ENCODE measurements at places on chromosomes 7 and 10.

GRCh38 chr7:80918399-80918798 lies 452 bp downstream of the SEMA3C start:
- no peak for DNase-seq

GRCh38 chr7:123485187-123485586 lies 49.2 kb downstream of the IQUB start:
- DNase-seq = no peak

- DNase-seq = no peak
Observed at GRCh38 chr10:87519582-87519981, 14.9 kb downstream of the MINPP1 start.

DNA sequence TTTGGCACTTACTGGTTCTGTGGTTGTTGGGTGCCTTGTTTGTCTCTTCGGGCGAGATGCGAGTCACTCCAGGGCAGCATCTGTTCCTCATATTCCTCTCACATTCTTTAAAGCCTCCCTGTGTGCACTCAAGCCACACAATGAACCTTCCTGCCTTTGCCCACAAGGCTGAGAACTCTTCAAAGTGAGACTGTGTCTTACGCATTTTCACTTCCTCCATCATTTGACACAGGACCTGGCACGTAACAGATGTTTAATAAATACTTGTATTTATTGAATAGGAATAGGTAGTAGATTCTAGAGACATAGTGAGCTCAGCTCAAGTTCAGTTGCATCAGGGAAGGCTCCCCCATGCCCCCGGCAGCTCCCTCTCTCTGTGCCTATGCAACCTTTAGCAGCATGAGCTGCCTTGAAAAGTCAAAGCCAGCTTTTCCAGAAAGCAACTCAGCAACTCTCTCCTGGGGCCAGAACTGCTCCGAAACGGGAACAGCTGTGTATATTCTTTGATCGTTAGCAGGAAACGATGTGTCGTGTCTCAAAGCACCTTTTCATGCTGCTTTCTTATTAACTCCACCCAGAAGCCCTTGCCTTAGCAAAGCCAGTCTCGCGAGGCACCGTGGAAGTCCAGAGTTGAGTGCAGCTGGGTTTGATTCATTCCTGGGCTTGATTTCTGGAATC lies 97.5 kb downstream of the PFKFB3 start:
- DNase-seq = no peak

GRCh38 chr7:124423863-124424262 lies 341.7 kb downstream of the GPR37 start:
- DNase-seq = no peak

- DNase-seq = no peak
Observed at GRCh38 chr7:102302025-102302424, 15.4 kb downstream of the SH2B2 start.

GRCh38 chr7:116859323-116859722 lies 3.1 kb upstream of the CAPZA2 start:
- DNase-seq = no peak

GRCh38 chr7:149715476-149715875 lies 57.9 kb downstream of the ZNF467 start:
- no peak for DNase-seq

DNA sequence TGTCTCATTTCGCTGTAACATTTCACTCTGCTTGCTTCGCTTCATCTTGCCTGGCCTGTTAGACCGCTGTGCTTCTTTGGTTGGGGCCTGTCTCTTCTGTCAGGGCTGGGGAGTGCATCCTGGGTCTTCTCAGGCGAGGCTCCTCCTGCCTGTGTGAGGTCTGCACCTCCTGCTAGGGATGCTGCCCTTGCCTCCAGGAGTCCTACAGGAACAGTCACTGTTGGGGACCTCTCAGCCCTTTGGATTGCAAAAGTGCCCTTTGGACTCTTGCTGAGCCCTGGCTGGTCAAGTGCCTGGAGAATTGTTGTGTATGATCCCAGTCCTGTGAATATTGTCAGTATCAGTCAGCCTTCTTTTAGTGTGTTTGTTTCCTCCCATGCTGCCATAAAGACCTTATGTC lies 84.1 kb downstream of the MDFIC start:
- no peak for DNase-seq

DNA sequence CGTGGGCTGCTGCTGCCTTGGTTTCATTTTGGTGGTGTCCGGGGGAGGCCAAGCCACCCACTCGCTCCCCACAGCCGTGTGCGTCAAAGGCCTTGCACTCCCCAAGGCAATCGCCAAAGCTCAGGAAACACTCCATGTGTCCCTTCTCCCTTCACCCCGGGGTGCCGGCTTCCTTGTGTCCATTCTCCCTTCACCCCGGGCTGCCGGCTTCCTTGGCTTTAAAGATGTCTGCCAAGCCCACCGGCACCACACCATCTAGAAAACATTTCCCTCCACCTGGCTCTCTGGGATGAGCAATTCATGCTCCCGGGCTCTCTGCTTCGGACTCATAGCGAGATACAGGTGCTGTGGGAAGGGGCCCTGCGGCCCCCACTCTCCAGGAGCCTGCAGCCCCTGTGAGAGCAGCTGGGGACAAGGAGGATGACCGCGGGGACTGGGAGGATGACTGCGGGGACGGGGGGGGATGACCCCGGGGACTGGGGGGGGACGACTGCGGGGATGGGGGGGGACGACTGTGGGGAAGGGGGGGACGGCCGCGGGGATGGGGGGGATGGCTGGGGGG lies 322.1 kb downstream of the DNAJB6 start:
- DNase-seq = no peak

DNA sequence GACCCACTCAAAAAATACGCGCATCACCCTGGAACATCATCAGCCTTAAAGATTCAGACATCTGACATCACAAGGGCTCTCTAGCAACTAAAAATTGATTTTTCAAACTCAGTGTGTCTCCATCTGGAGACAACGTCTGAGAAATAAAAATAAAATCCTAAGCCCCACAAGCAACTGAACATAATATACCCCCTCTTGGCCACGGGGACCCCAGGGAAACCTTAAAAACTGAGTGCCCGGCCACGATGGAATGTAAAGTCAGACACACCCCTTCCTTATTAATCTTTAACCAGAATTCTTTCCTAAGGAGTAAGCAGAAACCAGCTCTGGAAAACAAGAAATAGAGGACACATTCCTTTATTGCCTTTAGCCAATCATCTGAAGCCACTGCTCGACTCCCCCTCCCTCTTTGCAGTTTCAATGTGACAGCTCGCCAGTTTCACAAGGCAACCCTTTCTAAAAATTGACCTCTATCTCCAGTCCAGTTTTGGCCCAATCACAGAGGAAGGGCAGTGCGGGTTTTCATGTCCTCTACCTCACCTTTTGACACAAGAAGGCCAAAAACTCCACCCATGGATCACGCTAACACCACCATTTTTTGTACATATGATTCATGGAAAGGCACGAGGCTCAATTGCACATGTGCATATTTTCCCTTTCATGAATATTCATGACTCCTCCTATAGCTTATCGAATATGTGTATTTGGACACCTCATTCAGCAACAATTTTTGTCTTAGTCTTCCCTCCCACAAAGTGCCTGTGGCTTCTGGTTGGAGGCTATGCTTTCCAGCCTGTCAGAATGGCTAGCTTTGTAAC lies 24.2 kb downstream of the IFIT3 start:
- no peak for DNase-seq

DNA sequence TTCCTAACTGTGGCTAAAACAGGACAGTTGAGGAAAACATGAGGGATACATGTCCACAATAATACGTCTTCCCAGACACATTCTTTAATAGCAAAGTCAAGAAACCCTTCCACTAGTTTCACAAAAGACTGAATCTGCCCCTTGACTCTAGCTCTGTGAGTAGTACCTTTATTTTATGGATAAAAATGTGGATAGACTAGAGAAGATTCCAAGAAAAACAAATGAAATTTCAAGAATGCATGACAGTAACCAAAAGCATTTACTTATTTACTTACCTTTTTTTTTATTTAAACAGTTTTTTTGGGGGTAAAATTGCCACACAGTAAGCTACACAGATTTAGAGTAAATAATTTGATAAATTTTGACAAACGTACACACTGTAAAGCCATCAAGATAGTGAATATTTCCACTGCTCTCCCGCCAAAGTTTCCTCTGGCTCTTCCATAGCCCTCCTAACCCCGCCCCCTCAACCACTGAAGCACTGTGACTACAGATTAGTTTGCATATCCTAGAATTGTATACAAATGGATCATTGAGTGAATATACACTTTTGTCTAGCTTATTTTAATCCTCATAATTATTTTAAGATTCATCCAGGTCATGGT lies 420.4 kb upstream of the ZMIZ1 start:
- no peak for DNase-seq

GRCh38 chr10:44415121-44415520 lies 30.2 kb upstream of the CXCL12 start:
- no peak for DNase-seq

GRCh38 chr10:77727481-77727880 lies 89.9 kb upstream of the KCNMA1 start:
- DNase-seq = no peak

DNA sequence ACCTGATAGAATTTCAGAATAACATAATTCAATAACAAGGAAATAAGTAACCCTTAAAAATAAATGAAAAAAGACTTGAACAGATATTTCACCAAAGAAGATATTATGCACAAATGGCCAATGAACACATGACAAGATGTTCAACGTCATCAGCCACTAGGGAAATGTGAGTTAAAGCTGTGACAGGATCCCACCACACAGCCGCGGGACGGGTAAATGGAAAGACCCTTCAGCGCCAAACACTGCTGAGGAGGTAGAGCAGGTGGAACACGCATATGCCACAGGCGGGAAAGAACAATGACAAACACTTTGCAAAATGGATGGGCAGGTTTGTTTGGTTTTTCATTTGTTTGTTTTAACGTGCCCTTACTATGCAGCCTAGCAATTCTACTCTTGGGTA lies 86.1 kb upstream of the RNF32 start:
- DNase-seq = no peak

- DNase-seq = no peak
Observed at GRCh38 chr7:98137134-98137825, 30.6 kb downstream of the LMTK2 start.

DNA sequence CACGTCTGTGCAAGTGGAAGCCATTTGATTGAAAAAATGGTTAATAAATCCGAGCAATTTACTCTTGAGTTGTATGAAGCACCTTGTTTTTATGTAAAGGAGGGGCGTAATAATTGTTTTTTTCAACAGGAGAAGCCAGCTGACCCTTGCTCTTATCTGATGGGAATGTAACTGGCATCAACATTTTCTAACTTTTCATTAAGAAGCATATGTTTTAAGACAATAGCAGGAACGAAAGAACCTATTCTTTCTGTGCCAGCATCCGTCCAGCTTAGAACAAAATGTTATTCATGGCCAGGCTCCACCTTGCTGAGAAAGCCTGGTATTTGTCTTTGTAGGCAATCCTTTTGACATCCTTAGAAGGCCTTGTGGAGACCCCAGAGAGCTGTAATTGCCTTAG lies 22.2 kb upstream of the AFAP1L2 start:
- no peak for DNase-seq

GRCh38 chr7:27191833-27192545 lies 7.0 kb upstream of the HOXA11 start:
- no peak for DNase-seq

GRCh38 chr10:124708922-124709520 lies 35.2 kb downstream of the FAM53B start:
- no peak for DNase-seq

- no peak for DNase-seq
Observed at GRCh38 chr7:126501617-126502016, 751.1 kb downstream of the GRM8 start.

GRCh38 chr7:27133409-27134231 lies 3.1 kb upstream of the HOXA4 start:
- DNase-seq = no peak

DNA sequence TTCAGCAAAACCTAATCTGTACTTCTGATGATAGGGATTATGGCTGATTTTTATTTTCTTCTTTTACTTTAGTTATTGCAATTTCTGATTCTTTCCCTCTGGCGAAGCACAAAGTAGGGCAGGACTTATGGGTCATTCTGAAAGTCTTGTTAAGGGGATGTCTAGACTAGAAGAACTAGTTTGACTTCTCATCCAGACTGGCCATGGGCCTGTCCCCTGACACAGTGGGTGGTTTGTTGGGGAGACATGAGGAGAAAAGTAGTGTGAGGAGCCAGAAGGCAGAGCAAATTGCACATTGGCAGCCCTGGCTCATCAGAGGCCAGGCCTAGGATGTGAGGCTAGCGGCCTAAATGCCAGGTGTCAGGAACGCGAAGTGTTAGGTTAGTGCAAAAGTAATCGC lies 152.8 kb downstream of the RTKN2 start:
- DNase-seq = no peak

DNA sequence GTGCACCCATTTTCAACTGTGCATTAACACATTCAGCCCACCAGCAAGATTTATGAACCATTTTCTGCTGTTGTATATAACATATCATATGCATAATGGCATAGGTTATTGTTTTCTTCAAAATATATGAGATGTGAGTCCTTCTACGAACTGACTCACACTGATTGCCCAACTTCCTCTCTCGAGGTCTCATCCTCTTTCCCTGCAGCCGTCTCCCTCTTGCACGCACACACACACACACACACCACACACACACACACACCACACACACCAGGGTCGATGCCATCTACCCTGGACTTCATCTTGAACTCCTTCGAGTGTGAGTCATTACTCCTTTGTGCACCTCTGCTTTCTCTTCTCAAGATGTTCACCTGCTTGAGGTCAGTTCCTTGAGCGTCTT lies 36.7 kb downstream of the EGFR start:
- no peak for DNase-seq

- DNase-seq = no peak
Observed at GRCh38 chr10:99536338-99537085, 3.8 kb downstream of the NKX2-3 start.

GRCh38 chr7:19116121-19117090 lies 1.0 kb downstream of the TWIST1 start:
- no peak for DNase-seq

DNA sequence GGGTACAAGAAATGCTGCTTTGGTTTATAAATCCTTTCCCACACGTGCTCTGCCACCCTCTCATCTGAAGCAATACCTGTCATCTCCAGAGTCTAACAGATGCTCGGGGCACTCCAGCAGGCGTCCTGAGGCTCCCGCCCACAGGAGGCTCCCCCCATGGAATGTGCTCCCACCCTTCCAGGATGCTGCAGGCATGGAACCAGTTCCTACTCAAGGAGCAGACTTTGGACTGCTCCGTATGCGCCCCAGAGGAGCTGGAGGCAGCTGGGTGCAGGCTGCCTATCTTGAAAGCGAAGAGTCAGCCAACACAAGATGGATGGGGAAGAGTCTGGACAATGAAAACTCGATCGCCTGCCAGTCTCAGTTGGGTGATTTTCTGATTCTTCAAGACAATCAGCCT lies 75.4 kb downstream of the VOPP1 start:
- DNase-seq = no peak

- no peak for DNase-seq
Observed at GRCh38 chr7:92768501-92769393, 67.6 kb downstream of the CDK6 start.

GRCh38 chr10:102419269-102420180 lies 940 bp upstream of the PSD start:
- DNase-seq = peak; percentile 49
